ENCODE measurements at places on chromosomes 1 and 21. TPM values are rescaled to one million over a fixed set of nuclear protein-coding genes. Genes with fewer than 3 reads are reported as not detected.

GRCh38 chr1:19074361-19074901, 118.0 kb upstream of the IFFO2 start:
- DNase-seq = peak; percentile 48
- H3K4me1 ChIP-seq = peaks cover 27% of the 10 kb centered on the region
- no peaks in the 10 kb centered on the region for H3K36me3 ChIP-seq
- no peaks in the 10 kb centered on the region for H3K27me3 ChIP-seq

DNA sequence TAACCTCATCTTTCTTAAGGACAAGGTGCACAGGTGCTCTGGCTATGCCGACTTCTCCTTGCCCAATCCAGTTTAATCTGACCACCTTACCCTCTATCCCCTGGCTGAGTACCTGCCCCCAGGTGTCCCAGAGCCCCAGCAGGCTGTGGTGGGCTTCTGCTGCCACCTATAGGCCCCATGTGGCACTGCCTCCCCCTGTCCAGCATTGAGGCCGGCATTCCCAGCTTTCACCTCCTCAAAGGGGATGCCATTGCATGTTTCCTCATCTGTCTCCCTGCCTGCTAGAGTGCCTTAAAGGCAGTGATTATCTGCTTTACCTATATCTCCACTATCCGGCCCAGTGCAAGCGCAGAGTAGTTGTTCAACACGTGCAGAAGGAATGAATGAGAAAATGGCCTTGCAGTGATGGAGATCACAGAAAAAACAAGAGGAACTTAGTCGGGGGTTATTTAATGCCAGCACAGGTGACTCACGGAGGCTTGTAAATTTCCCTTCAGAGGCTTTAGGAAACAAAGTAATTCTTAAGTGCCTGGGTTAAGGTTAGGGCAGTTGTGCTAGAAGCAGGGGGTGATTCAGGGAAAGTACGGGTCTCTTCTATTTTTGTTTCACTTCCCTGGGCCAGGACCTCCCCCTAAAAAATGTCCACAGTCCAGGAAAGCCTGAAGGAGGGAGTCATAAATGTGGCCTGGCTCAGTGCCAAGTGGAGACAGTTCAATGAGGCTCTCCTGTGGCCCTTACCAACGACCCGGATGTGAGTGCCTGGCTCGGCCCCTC, 131.8 kb upstream of the NGF start:
- no peak overlapping the region for H3K4me3 ChIP-seq
- peaks cover 44% of the 10 kb centered on the region for H3K27me3 ChIP-seq
- peaks cover 3% of the 10 kb centered on the region for H3K4me1 ChIP-seq
- DNase-seq = no peak
- H3K27ac ChIP-seq = no peak overlapping the region
- H3K36me3 ChIP-seq = peaks cover 2% of the 10 kb centered on the region

Gene ECM1
- 0.70 TPM for total RNA-seq

Gene PAFAH2
- 4.9 TPM for total RNA-seq
